ENCODE measurements at places on chromosomes 12 and 14.

GRCh38 chr12:69663726-69664125, 35.4 kb downstream of the BEST3 start:
- DNase-seq = no peak

DNA sequence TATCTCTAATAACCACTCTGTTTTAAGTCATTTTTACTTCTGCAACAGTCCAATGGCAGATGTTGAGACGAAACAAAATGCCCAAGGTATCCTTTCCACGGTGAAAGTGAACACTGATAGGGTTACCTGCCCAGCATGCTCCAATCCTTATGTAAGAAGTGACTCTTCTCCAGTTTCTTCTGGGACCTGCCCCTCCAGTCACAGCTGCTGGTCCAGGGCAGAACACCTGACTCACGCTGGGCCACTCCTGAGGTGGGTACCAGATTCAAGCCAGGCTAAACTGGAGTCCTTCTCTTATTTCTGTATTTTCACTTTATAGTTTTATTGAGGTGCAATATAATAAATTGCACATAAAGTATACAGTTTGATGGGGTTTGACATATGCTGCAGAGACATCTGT, 16.7 kb downstream of the NT5DC3 start:
- DNase-seq = no peak

- DNase-seq = no peak
Observed at GRCh38 chr12:79688376-79689060, 2.2 kb downstream of the PAWR start.

- DNase-seq = no peak
Observed at GRCh38 chr12:48771588-48772112, 17.2 kb downstream of the ADCY6 start.
